ENCODE measurements at places on chromosomes 3 and 15.

- no peak for DNase-seq
Observed at GRCh38 chr15:37087131-37087588, 13.2 kb downstream of the MEIS2 start.

DNA sequence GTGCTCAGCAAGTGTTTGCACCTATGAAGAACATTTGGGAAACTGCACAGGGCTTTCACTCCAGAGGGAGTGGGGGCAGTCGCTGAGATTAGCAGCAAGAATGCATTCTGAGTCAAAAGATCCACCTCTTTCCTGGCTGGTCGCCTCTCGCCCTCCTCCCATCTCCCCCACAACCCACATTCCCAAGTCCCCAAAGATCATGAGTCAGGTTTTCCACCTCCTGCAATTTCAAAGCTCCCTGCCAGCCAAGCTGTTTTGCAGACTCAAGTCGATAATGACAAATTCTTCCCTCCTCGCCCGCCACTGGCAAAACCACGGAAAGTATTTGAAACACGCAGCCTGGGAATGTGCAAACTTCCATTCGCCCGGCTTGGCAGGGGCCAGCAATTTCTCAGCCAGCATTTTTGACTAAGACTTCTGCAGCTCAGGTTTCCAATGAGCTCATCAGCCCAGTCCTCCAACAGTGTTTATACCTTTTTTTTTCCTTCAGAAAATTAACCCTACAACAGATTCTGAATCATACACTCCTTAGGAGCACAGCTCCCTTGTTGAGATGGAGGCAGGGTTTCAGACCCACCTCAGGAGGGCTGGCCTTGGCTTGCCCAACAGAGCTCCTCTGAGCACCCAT lies 181.4 kb downstream of the SMAD6 start:
- peak; percentile 18 for DNase-seq

GRCh38 chr15:56654216-56654615 lies 79.1 kb downstream of the ZNF280D start:
- DNase-seq, result no peak

- peak; percentile 65 for DNase-seq
Observed at GRCh38 chr3:187678726-187679268, 8.6 kb upstream of the SST start.

DNA sequence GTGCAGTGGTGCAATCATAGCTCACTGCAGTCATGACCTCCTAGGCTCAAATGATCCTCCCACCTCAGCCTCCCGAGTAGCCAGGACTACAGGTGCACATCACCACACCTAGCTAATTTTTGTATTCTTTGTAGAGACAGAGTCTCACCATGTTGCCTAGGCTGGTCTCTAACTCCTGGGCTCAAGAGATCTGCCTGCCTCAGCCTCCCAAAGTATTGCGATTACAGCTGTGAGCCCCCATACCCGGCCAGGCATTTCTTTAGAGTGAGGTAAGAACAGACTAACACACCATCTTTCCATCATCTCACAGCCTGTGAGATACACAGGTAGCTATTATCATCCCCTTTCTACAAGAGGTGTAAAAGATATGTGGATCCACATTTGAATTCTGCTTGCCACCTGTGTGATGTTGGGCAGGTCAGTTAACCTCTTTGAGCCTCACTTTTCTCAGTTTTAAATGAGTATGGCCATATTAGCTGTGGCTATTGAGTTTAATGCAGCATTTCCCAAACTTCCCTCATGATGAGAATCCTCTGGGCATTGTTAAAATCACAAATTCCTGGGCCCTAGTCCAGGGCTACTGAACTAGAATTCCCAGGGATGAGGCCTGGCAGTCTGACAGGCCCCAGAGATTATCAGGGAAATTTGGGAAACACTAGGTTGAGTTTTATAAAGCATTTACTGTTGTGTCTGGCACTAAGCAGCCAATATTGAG lies 46.0 kb downstream of the ANP32A start:
- DNase-seq, result no peak

GRCh38 chr3:179695672-179696313 lies 43.0 kb downstream of the USP13 start:
- peak; percentile 44 for DNase-seq
